Stimulated activated CD4-positive, alpha-beta T cell treated with anti-CD3 and anti-CD28 coated beads, Interleukin-12 subunit alpha, Interleukin-12 subunit beta, amount 100 ng/mL, for 24 hours (primary cell): ENCODE measurements at places on chromosomes 16 and 17.

DNA sequence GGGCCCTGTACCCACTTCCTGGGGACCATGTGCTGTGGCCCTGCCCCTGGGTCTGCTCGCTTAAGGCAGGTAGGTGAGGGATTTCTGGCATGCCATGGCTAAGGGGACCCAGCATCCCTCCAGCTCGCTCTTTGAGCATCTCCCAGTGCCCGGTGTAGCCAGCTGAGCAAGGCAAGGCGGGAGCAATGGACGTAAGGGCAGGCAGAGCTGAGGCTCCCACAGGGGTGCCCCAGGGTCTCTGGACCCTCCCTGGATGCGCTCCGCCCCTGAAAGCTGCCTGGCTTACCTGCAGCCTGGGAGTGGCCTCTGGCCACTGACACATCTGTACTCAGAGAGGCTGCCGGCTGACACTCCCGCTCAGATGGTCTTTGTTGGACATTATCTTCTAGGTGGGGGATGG lies 189.9 kb downstream of the IRF8 start:
- DNase-seq: no peak

GRCh38 chr16:5070431-5071186 lies 1.0 kb upstream of the ALG1 start:
- DNase-seq: no peak

- no peak for DNase-seq
These were observed 287 bp upstream of the INTS2 start for GRCh38 chr17:61928101-61928436.

DNA sequence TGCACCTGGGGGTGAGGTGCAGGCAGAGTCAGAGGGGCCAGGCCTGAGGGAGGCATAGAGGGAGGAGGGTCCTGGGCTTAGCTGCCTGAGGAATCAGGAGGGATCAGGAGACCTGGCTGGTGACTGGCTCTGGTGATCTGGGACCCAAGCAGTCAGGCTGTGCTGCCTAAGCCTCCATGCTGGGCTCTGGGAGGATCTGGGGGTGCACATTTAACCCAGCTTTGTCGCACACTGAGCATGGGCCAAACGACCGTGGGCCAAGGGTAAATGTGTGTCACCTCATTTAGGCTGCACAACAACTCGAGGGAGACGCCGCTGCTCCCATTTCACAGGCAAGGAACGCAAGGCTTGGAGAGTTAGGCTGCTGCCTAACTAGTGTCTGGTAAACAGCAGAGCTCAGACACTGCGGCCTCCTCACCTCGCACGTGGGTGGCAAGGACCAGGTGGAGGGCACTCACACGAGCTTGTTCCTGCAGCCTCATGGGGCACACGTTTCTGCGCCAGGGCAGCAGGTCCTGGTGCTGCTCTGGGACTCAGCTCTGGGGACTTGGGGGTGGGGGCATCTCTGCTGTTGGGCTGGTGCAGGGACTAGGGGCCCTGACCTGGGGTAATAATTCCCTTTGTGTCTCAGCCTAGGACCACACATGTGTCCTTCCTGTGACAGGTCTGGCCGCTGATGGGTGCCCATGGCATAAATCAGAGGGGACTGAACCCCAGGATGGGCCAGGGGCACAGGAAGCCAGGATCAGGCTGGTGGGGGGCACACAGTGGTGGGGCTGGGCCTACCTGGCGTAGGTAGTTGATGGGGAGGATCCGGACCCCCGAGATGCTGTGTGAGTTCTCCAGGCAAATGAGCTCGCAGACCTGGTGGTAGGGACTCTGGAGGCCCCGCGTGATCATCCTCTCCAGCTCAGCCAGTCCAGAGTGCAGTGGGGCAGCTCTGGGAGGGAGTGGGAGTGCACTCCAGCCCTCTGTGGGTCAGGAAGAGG lies 18.7 kb downstream of the TMEM235 start:
- DNase-seq: no peak

DNA sequence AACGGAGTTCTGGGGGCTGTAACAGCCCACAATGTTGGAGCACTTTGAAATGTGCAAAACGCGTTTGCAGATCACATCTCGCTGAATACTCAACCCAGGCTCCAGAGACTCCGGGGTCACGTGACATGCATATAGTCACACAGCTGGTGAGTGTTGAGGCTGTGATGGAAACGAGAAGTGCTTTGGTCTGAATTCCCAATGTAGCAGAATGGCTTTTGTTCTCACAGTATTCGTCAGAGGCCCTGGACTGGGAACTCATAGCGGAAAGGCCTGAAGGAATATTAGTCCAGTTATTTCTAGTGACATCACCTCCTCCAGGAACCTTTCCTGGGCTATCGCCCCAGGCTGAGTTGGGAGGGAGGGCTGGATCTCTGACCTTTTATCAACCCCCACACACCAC lies 95.8 kb upstream of the CRHR1 start:
- no peak for DNase-seq

DNA sequence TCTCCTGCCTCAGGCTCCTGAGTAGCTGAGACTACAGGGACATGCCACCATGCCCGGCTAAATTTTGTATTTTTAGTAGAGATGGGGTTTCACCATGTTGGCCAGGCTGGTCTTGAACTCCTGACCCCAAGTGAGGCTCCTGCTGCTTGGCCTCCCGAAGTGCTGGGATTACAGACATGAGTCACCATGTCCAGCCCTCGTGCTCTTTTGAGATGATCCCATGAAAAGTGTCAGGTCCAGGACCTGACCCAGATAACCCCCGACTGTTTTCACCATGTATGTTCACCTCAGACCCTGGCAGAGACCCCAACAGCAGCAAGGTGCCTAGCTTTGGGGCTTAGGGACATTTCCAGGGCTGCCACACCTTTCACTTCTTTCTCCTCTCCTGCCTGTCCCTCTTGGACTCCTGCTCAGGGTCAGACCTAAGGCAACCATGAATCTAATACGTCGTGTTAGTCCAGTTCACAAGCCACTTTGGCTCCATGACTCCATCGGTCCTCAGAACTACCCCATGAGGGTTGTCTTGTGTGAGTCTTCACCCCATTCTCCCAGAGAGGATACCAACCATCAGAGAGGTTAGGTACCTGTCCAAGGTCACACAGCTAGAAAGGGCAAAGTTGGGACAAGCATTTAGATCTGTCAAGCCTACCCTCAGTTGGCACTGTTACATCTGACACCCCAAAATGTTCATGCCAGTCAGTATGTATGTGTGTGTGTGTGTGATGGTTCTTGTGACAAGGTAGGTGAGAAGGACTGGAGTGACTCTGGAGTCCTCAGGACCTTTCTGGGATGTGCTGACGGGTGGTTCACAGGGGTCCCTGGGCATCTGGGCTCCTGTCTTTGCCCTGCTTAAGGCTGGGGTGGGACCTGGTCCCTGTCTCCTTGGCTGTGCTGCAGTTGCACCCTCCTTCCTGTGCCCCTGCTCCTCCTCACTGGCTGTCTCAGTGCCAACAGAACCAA lies 23.1 kb upstream of the MAP3K14 start:
- DNase-seq: no peak

DNA sequence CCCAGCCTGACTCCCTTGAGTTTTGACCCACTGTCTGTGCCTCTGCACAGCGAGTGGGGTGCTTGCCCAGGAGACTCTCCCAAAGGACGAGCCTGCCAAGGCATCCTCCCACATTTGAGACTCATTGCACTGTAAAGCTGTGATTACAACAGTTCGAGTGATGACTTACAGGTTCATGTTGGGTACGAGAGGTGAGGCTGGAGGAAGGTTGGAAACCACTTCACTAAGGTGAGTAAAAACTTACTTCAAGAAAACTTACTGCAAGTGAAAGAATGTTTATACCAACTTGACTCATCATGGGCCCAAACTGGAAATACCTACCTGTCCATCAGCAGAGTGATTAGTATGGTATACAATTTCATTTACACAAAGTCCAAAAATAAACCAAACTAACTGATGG lies 360.1 kb upstream of the CDH11 start:
- DNase-seq: no peak

- no peak for DNase-seq
These were observed 5.3 kb upstream of the MAPK7 start for GRCh38 chr17:19372866-19373504.

GRCh38 chr17:48047113-48047740 lies 932 bp upstream of the NFE2L1 start:
- DNase-seq: no peak

- peak; percentile 73 for DNase-seq
These were observed 40.1 kb downstream of the NOS2 start for GRCh38 chr17:27760069-27760885.

- no peak for DNase-seq
These were observed 17.8 kb upstream of the MAPT start for GRCh38 chr17:45876539-45876938.

DNA sequence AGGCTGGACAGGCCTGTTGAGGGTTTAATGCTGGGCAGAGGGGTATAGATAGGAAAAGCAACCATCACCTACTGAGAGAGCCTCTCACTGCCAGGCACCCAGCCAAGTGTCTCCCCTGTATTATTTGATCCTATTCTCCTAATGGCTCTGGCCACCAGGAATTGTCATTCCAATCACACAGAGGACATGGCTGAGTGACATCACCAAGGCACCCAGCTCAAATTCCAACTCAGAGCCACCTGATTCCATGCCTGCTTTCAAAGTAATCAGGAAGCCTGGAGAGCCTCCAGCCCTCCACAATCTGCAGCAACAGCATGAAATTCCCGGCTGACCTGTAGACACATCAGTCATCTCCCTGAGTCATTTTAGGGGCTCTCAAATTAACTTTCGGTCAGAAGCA lies 368.9 kb upstream of the C16orf82 start:
- no peak for DNase-seq

DNA sequence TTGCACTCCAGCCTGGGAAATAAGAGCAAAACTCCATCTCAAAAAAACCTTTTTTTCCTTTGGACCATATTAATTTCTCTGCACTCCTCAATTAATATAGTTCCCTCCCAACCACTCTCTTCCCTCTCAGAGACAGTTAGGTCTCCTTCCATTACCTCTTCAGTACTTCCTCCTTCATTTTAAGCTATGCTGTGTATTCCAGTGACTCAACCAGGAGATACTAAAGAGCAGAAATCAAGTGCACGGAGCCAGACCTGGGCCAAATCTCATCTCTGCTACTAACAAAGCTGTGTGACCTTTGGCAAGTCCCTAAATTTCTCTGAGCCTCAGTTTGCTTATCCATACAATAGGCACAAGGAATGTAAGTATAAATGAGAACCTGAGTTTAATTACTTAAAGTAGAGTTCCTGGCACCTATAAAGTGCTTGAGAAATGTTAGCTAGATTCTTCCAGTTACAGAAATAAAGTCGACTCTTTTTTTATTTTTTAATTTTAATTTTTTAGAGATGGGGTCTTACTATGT lies 8.5 kb downstream of the PECAM1 start:
- DNase-seq: no peak

- no peak for DNase-seq
These were observed 5.5 kb upstream of the DHRS11 start for GRCh38 chr17:36586138-36586537.

- DNase-seq: no peak
These were observed 181.9 kb upstream of the CACNG5 start for GRCh38 chr17:66652840-66653507.

GRCh38 chr17:13531721-13532120 lies 70.0 kb downstream of the HS3ST3A1 start:
- no peak for DNase-seq

- DNase-seq: no peak
These were observed 72.5 kb upstream of the AXIN2 start for GRCh38 chr17:65633988-65634387.

DNA sequence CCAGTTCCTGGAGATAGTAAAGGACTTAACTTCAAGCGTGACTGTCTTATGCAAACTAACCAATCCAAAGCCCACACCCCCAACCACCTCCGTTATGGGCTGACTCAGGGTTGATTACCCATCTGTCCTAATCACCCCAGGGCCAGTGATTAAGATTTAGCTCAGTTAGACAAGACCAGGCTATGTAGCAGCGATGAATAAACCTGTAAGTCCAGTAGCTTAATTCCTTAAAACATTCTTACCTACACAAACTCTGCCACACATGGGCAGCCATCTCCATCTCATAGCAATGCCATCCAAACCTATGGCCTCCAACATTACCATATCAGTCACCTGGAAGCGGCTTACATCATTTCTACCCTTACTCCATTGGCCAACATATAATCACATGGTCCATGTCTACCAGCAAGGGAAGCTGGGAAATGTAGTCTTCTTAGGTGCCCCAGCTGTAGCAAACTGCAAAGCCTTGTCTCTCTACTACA lies 266.7 kb downstream of the SHISA9 start:
- no peak for DNase-seq

DNA sequence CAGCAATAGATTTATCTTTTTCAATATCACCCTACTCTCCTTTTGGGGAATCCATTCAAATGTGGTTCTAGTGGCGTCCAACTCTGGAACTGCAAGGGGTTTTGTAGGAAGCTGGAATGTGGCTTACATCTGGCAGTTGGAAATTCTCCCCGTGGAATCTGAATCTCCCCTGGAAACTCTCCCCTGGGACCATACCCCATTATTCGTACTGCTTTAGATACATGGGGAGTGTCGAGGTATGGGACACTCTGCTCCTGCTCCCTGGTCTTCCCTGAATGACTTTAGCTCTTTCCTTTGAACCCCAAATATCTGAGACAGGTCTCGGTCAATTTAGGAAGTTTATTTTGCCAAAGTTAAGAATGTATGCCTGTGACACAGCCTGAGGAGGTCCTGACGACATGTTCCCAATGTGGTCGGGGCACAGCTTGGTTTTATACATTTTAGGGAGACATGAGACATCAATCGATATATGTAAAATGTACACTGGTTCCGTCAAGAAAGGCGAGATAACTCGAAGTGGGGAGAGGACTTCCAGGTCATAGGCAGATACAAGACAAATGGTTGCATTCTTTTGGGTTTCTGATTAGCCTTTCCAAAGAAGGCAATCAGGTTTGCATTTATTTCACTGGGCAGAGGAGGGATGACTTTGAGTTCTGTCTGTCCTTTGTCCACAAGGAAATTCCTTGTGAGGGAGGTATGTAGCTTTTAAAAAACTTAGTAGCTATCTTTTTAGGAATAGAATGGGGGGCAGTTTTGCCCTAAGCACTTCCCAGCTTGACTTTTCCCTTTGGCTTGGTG lies 89.1 kb upstream of the CORO6 start:
- DNase-seq: no peak

- no peak for DNase-seq
These were observed 6.4 kb downstream of the USP22 start for GRCh38 chr17:21036361-21036881.

- no peak for DNase-seq
These were observed 16.6 kb downstream of the GPR179 start for GRCh38 chr17:38326996-38327792.

- no peak for DNase-seq
These were observed 78.2 kb downstream of the AMFR start for GRCh38 chr16:56347166-56347565.
